ENCODE measurements at places on chromosomes 7 and 10. TPM values are rescaled to one million over a fixed set of nuclear protein-coding genes. Genes with fewer than 3 reads are reported as not detected.

The STEAP1 gene
- not detected for polyA plus RNA-seq

The GLI3 gene
- 29.8 TPM for polyA plus RNA-seq

The IL6 gene
- not detected for polyA plus RNA-seq

DNA sequence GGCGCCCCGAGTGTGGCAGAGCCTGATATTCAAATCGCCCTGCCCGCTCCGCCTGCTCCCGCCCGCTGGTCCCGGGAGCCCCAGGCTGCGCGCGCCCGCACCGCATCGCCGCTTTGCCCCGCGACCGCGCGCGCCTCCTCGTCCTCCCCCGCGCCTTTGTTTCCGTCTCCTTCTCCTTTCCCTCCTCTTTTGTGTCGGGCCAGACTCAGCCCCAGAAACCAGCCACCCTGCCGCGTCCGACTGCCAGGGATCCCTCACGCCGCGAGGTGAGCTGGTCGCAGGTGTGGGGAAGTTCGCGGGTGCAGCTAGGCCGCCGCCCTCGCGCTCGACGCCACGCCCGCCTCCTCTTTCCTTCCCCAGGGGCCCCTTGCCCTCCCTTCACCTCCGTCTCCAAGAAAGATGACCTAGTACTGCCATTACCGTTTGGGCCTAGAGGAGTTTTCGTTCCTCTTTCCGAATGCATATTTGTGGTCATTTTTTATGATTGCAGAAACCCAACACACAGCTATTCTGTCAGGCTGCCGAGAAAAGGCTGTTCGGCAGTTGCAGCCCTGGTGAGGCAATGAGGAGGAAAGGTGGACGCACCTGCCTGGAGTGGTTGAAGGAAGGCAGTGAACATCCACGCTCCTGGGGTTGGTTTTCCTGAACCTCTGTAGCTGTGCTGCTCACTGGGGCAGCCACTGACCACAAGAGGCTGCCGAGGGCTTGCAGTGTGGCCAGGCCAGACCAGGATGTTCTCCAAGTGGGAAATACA is 107.3 kb downstream of the SNX10 start:
- DNase-seq, result peak; percentile 49

DNA sequence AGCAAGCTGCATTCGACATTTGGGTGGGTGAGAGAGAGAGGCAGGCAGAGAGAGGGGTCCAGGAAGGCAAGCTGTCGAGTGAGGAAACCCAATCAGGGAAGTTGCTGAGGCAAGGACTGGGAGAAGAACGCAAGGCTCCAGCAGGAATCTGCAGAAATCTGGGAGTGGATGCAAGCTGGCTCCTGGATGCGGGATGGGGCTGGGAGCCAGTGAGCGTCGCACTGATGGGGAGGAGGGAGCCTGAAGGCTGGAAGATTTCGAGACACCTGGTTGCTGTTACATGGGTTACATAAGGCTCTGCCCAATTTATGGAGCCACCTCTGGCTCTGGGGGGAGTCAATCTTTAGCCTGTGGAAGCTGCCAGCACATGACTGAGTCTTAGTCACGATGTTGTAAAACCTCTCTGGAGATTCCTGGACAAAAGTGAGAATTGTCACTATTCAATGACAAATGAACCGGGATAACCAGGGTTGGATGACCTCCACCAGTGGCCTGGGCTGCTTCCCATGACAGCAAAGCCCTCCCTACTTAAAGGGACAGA is 51.1 kb upstream of the ADRB1 start:
- no peak for DNase-seq

DNA sequence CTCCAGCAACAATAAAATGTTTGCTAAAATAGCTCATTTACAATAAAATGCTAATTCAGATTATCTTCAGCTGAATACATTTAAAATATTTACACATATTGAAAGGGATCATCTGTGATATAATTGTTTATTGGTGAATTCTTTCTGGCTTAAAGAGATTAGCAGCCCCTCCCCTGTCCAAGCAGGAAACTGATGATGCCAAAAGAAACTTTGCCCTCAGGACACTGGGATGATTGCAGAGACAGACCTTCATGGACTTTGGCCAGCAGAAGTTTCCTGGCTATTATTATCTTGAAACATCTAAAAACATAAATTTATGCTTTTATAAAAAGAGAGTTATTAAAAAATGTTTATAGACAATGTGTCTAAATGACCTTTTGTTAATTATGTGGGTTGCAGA is 764.9 kb upstream of the MBL2 start:
- DNase-seq, result no peak

Data from cardiac muscle cell (in vitro differentiated cells and primary cell).